ENCODE measurements at places on chromosomes 7 and 10.

DNA sequence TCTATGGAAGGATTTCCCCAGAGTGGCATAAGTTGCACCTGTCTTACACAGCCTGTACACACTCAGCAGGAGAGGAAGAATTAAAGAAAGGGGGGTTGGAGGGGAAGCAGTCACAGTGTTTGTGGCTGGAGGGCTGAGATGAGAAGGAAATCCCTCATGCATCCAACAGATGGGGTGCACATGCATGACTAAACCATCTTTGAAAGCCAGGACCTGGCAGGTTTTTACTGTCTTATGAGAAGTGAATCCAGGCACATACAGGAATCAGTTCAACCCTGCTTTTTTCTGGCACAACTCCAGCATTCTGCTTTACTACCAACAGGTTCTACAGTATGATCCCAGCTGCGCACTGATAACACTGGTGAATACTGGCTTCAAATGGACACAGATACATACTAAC, 107.7 kb downstream of the CACNA2D1 start:
- DNase-seq, result no peak

- no peak for DNase-seq
These were observed 10.8 kb upstream of the JCAD start for GRCh38 chr10:30070001-30070685.

DNA sequence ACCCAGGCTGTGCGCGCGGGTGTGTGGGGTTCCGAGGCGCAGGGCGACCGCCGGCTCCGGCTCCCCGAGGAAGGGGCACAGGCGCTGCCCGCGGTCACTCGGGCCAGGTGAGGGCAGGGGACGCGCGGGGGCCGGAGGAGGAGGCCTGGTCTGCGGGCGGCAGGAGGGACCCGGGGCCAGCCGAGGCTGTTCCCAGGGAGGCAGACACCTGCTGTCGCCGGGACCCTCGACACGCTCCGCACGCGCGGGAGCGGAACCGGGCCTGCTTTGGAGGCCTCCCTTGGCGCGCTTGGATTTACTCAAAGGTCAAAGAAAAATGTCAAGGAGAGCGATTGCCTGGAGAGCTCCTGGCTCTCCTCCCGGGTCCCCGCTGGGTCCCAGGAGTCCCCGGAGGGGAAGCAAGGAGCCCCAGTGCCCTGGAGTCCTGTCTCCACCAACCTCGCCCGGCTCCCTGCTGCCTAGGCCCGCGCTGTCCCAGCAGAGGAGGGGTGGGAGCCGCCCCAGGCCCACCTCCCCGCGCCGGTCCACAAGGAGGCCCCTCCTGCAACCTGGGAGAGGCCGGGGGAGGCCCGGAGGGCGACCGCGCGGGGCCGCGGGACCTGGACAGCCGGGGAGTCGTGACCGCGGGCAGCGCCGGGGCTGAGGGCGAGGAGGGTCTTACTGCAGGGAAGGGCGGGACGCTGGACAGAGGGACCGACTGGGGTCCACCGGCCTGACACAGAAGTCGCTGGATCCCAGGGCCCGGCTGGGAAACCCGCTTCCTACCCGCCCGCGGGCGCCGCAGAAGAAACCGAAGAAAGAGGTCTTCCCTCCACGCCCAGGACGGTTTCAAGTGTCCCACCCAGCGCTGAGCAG, 348.9 kb downstream of the DNAJB6 start:
- DNase-seq, result no peak

- no peak for DNase-seq
These were observed 80.1 kb downstream of the ANKRD26 start for GRCh38 chr10:27020243-27020642.

GRCh38 chr7:128462460-128462859, 6.8 kb downstream of the HILPDA start:
- DNase-seq, result no peak

DNA sequence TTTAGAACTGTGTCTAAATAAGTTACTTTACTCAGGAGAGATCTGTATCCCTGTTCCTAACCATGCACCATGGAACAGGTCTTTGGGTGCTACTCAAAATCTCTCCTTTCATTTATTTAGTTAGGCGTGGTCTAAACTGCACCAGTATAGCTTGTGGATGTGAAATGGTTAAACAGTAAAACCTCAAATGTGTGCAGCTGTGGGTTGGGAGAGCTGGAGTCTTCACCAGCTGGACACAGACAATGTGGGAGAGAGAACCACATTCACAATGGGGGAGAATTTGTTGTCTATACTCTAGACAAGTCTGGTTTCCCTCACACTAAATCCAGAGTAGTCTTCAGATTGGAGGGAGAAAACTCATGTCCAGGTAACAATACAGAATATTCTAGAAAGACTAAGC, 31.2 kb upstream of the IKZF1 start:
- no peak for DNase-seq

DNA sequence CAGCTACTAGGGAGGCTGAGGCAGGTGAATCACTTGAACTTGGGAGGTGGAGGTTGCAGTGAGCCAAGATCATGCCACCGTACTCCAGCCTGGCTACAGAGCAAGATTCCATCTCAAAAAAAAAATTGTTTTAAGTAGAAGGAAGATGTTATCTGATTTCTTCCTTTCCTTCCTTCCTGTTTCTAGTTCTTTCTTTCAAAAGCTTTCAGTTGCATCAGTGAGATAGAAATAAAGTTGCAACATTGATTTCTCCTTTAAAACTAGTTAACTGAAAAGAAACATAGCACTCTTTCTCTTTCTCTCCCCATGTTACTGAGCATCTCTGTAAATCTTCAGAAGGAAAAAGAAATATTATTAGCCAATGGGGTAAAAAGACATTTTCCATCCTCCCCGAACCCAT, 37.5 kb downstream of the CNNM1 start:
- DNase-seq, result no peak

DNA sequence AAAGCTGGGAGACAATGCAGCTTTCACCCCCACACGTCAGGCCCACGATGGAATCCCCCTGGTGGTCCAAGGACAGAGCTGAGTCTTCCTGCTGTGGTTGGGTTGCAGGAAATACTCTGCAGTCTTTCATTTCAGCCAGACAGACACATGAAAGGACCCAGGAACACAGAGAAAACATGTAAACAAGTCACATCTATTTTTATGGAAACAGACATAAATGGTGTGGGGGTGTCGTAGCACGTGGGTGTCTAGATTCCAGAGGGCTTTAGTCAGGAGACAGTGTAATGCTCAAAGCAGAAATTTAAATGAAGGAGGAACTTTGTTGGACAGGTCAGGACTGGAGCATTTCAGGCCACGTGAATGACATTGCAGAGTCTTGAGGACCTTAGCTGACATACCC, 444.6 kb downstream of the SUGCT start:
- DNase-seq, result no peak

DNA sequence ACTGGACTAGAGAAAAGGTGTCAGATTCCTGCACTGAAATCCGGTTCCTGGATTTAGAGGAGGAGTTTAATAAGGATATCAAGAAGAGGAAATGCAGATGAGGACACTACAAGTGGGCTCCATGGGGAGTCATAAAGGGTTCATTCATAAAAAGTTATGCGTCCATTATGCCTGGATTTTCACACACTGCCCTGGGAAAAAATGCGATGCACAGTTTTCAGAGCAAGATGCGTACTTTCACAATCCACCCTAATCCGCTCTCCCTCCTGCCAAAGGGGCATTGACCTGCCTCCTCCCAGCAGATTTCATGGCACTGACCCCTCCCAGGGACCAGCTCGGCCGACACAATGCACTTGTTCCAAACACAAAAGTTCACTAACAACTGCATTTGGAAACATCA, 42.2 kb upstream of the OPALIN start:
- DNase-seq, result no peak

GRCh38 chr7:130071701-130072622, 1.6 kb downstream of the KLHDC10 start:
- DNase-seq, result peak; percentile 70

DNA sequence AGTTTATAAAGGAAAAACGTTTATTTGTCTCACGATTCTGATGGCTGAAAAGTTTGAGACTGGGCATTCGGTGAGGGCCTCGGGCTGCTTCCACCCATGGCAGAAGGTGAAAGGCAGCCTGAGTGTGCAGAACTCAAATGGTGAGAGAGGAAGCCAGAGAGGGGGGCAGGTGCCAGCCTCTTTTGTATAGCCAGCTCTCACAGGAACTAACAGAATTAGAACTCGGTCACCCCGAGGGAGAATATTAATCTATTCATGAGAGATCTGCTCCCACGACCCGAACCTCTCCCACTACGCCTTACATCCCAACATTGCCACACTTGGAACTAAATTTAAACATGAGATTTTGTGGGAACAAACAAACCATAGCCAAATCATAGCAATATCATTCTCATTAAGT, 112.6 kb downstream of the ZPBP start:
- DNase-seq, result no peak

DNA sequence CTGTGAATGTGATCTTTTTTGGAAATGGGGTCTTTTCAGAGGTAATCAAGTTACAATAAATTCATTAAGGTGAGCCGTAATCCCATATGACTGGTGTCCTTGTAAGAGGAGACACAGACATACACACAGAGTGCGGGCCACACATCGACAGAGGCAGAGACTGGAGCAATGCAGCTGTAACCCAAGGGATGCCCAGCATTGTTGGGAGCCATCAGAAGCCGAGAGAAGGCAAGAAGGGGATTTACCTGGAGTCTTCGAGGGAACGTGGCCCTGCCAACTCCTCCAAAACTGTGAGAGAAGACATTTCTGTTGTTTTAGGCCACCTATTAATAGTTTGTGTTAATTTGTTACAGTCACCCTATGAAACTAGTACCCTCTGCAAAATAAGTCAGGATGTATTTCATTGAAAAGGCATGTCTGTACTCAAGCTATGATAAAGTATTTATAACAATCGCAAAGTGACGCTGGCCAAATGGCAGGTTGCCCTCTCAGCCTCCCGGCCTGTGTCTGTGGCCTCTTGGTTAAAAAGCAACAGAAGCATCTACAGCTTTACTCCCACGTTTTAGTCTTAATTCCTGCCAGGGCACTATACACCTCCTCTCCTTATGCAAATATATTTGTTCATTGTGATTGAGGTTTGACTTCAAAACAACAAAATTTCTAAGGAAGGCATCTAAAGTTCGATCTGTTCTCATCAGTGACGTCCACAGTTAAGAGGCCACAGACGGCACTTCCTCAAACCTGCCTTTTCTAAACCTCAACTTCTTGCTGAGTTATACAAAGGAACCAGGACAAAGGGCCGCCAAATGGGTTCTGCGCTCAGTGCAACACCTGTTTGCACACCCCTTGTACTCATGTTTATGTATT, 46.8 kb downstream of the HIPK2 start:
- DNase-seq, result no peak

DNA sequence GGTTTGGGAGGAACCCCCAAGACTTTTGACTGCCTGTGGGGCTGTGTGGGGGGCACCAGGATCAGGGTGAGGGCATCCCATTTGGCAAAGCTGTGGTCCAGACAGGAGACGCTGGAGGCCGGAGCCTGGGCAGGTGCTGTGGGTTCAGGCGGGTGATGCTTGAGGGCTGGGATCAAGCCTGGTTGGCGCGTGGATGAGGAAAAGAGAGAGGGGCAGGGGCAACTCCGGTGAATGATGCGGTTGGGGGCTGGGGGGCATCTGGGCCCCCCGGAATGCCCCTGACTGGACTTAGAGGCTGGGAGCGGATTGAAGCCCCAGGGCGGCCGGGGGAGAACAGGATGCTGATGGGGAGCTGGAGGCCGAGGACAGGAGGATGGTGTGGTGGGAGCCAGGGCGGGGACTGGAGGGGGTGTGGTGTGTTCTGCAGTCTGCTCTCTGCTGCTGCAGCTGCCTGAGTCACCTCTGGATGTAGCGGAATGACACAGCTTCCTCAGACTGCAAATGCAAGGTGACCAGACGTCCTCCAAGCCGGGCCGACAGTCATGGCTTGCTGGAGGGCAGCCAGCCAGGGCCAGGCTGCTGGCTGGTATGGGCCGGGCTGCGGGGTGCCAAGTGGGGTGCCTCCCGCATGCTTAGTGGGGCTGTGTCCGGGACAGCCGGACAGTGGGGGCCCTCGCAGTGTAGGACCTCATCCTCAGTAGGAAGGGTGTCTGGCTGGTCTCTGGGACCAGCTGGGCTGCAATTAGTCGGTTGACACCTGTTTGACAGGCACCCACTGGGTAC, 3.2 kb downstream of the MAFK start:
- DNase-seq, result peak; percentile 75

DNA sequence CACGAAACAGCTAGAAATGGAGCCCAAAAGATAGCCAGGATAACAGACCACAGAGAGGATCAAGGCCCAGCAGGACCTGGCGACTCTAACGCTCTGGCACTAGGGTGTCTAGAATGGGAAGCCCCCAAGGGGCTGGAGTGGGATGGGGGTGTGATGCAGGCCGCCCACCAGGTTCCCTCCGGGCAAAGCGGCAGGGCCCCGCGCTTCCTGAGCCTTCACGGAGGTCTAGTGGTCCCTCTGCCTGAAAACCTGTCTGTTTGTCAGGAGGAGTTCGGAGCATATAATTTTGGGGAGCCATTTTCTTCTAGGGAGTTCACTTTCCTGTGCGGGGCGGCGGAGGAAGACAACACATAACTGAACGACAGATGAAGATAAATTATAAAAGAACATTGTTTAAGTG, 48.2 kb upstream of the FXYD4 start:
- no peak for DNase-seq

- DNase-seq, result no peak
These were observed 181.7 kb upstream of the RHOBTB1 start for GRCh38 chr10:61125560-61126170.

DNA sequence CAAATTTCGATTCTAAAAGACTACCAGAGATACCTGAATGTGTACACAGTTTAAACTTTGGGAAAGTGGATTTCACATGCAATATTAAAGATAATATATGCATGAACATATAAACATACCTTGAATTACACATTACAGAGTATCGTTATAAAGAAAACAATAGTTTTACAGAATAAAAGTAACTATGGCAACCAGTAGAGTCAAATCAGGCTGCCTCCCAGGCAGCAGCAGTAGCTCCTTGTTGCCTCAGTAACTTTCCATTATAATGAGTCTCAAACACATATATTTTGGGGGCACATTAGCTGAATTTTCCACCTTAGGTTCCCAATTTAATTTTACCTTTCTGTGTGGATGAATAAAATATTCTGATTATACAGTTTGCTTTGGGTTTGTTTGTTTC, 164.4 kb upstream of the FEZF1 start:
- DNase-seq, result no peak

- no peak for DNase-seq
These were observed 227.5 kb upstream of the NPVF start for GRCh38 chr7:25455683-25456251.

DNA sequence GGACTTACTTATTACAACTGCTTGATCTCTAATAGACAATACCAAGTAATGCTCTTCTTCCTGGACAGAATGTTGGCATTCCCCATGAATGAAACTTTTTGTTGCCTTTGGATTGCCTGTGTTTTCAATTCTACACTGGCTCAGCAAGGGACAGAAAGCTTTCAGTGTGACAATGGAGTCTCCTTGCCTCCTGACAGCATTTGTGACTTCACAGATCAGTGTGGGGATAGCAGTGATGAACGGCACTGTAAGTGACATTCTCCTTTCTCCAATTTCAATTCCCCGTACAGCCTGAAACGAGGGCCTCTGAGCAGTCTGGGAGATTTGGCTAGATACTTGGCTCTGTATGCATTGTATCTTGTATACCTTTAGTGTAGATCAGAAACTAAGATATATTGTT, 290 bp downstream of the MALRD1 start:
- DNase-seq, result no peak

GRCh38 chr10:21388589-21388988, 136.9 kb downstream of the SKIDA1 start:
- DNase-seq, result no peak

GRCh38 chr7:116554436-116554835, 29.6 kb downstream of the CAV1 start:
- no peak for DNase-seq
